ENCODE measurements at places on chromosomes 5 and 9. TPM values are rescaled to one million over a fixed set of nuclear protein-coding genes. Genes with fewer than 3 reads are reported as not detected.

The ISL1 gene
- total RNA-seq: not detected

The PCA3 gene
- total RNA-seq: not detected

DNA sequence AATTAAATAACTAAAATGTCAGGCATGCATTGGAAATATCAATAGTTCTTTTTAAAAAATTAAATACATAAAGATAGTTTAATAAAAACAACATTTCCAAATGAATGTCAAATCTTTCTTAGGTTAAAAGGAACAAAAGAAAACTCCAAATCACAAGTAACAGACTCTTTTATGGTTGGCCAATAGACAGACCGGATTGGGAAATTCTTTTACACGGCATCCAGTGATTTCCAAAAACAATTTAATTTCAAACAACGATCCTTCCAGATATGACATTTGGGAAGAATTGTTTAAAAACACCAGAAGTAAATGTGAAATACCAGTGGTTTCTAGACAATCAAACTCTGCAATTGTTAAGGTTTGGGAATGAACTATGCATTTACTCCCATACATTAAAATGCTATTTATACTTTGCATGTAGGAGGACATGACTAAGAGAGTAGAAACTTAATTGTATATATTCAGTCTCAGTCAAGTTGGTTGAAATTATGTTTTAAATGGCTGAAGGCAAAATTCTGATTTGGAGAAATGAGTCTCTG is 32.8 kb downstream of the ZNF474 start:
- H3K27ac ChIP-seq: no peak overlapping the region
- H3K4me1 ChIP-seq: no peaks in the 10 kb centered on the region
- H3K36me3 ChIP-seq: no peaks in the 10 kb centered on the region
- H3K4me3 ChIP-seq: no peak overlapping the region
- no peaks in the 10 kb centered on the region for H3K27me3 ChIP-seq

GRCh38 chr5:10633271-10634049 is 69.6 kb downstream of the ANKRD33B start:
- peak; percentile 85 for DNase-seq
- H3K27me3 ChIP-seq: peaks cover 2% of the 10 kb centered on the region
- peak overlapping the region; percentile 60 for H3K4me3 ChIP-seq
- H3K4me1 ChIP-seq: peaks cover 74% of the 10 kb centered on the region
- peaks cover 12% of the 10 kb centered on the region for H3K36me3 ChIP-seq
- H3K27ac ChIP-seq: peak overlapping the region; percentile 99

DNA sequence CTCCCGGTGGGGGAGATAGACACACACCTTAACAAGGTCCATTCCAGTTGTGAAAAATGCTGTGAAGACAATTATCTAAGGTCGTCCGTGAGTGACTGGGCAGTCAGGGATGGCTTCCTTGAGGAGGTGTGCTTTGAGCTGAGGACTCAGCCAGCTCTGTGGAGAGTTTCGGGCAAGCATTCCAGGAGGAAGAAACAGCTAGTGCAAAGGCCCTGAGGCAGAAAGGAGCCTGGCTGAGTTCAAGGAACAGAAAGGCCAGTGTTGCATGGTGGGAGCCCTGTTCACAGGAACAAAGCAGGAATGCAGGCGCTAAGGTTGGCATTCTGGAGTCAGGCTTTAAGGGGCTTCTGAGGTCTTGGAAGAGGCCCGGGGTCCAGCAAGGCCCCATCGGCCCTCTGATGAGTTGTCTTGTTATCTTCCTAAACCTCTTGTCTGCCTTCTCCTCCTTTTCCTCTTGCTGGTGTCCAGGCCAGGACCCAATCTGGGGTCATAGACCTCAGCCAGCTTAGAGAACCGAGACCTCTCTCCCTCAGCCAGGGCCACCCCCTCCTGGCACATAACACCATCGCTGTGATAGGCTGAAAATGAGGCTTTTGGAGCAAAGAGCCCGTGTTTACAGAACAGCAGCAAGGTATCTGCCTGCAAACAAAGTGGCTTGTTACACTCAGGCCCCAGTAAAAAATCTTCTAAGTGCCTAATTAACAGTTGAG is 270.2 kb upstream of the MVB12B start:
- H3K27me3 ChIP-seq: peaks cover 6% of the 10 kb centered on the region
- no peak overlapping the region for H3K27ac ChIP-seq
- DNase-seq: no peak
- no peaks in the 10 kb centered on the region for H3K4me1 ChIP-seq

DNA sequence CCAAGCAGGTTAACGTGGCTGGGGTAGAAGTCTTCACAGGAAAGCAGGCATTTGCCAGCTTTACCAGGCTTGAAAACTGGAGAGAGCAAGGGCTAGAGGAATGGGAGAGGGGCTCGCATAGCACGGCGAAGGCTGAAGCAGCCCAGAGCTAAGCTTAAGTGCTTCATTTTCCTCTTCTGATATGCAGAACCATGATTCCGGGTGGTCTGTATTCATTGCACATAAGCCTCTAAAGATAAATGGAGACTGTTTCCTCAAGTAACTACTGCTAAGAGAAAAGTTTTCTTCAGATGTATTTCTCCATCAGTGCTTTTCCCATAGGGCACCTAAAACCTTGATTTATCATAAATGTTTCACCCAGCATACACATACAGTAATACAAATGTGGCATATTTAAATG is 414.1 kb downstream of the MLLT3 start:
- H3K27ac ChIP-seq: peak overlapping the region; percentile 98
- peaks cover 40% of the 10 kb centered on the region for H3K4me1 ChIP-seq
- peaks cover 20% of the 10 kb centered on the region for H3K36me3 ChIP-seq
- H3K27me3 ChIP-seq: peaks cover 2% of the 10 kb centered on the region
- no peak overlapping the region for H3K4me3 ChIP-seq
- no peak for DNase-seq
